T-helper 2 cell (primary cell): ENCODE measurements at places on chromosomes 1 and 21.
A peak's percentile ranks its signal among the peaks of the same experiment; 100 is the strongest.

DNA sequence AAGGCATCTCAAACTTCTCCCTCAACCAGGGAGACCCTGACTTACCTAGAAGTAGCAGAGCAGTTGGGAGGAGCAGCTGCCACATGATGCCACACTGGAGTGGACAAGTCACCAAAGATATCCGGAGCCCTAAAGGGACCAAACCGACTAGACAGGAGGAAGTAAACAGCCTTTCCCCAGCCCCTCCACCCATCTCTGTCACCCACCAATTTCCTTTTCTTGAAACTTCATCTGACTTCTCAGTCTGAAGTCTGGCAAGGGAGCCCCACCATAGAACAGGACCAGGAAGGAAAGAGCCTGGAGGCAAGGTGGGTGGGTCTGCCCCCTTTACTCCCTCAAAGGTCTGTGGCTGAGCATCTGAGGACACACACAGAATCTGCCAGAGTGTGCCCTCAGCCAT is at the start of gene FCGR3A:
FCGR3A (minus strand) TSS at position 167 of the 400 bp plus-strand sequence; CDS start at position 85, 82 bp downstream.
- DNase-seq = no peak

GRCh38 chr1:51071291-51072042 is 30.6 kb upstream of the C1orf185 start:
- no peak for DNase-seq

- DNase-seq = no peak
Measured at GRCh38 chr1:88463401-88463985, 220.6 kb upstream of the PKN2 start.

- no peak for DNase-seq
Measured at GRCh38 chr1:204361341-204361771, 1.6 kb upstream of the PLEKHA6 start.

DNA sequence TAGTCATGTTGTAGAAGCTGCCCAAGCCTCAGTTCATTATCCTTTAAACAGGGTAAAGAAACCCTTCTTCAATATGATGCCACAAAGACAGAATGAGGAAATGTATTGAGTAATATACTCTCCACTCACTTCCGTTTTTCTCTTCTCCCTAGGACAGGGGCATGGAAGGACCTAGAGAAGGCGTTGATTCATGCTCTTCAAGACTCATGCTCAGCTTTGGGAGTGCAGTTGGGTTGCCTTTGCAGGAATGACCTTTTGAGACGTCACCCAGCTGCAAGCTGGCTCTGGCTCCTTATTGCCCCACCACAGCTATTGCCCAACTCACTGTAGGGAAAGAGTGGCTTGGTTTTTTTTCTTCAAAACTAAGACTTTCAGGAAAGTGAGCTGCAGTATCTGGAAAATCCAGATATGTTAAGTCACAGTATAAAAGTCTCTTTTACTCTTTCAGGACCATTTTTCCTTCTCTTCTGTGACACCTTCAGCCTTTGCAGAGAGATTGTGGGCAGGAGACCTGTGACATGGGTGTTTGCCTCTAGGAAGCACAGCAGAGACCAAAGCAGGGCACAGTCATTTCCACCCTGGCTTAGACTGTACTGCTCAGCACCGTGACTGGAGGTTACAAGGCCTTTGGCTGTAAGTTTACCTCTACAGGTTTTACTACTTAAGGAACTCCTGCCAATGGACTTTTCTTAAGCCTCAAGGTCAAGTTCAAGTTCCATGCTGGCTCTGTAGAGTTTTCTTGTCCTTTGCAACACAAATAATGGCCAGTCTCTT is 39.5 kb downstream of the XCL2 start:
- no peak for DNase-seq

DNA sequence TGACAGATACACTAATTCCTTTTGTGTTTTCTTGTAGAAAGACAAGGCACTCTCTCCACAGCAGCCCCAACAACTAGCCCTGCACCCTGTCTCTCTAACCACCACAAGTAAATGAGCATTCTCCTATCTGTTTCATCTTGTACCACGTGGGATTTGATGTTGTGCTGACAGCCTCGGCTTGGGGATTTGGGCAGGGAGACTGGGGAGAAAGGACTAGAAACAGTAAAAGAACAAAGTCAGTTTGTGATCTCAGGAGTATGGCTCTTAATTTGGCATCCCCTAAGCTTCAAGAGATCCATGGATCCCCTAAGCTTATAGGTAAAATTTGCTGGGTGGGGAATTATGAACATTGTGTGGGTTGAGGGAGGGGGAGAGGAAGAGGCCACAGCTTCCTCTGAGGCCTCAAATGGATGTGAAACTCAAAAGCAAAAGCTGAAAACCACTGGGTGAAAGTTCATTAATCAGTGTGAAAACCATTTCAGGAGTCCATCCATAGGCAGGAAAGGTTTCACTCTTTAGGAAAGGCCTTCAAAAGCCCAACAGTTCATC is 3.1 kb downstream of the C1orf162 start:
- DNase-seq = peak; percentile 48

- DNase-seq = no peak
Measured at GRCh38 chr1:95653618-95654017, 419.6 kb downstream of the RWDD3 start.

DNA sequence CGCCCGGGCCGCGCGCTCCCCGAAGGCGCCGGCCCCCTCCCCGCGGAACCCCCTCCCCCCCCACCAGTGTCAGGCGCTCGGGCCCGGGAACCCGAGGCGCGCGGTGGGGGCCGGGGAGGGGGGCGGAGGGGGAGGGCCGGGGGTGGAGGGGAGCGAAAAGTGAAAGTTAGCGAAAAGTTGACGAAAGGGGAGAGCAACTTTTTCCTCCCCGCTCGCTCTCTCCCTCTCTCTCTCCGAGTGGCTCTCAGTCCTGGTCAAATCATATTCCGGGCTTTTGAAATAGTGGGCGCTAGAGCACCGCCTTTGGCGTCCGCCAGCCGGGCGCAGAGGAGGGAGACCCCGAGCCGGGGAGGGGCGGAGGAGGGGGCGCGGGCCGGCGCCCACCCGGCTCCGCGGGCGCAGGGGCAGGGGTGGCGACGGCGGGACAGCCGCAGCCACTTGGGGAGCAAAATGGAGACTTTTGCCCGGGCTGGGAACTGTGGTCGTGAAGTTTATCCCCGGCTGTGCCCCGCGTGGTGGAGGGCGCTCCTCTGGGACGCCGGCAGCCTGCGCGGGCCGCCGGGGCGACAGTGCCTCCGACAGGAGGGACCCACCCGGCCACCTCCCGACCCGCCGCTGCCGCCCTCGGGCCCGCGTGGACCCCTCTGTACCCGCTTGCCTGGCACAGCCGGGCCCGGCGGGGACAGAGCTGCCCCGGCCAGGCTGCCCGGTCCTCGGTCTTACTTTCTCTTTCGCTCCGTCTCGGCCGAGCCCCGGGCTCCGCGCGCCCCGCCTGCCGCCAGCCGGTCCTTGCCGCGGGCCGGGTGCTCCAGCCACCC is 697 bp downstream of the PRDM16 start:
- no peak for DNase-seq

GRCh38 chr1:203612932-203613682 is 13.5 kb upstream of the ATP2B4 start:
- no peak for DNase-seq

DNA sequence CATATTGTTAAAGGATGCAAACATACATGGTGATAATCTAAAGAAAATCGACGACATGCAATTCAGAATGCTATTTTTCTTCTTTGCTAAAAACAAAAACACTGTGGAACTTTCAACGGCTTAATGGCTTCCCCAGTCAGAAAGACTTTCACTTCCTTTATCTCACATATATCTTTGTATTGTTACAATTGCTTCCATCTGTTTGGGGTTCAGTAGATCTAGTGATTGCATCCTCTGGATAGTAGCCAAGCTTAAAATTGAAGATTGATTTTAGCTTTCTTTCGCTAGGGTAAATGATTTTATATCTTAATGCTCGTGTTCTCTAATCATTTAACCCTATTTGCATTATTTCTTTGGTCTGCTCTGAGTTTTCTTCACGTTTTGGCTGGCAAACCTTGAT is 31.8 kb upstream of the ADAMTS1 start:
- no peak for DNase-seq

- no peak for DNase-seq
Measured at GRCh38 chr1:38917337-38917736, 24.3 kb downstream of the RHBDL2 start.

GRCh38 chr1:226736908-226737818 is 1.9 kb downstream of the ITPKB start:
- peak; percentile 49 for DNase-seq

DNA sequence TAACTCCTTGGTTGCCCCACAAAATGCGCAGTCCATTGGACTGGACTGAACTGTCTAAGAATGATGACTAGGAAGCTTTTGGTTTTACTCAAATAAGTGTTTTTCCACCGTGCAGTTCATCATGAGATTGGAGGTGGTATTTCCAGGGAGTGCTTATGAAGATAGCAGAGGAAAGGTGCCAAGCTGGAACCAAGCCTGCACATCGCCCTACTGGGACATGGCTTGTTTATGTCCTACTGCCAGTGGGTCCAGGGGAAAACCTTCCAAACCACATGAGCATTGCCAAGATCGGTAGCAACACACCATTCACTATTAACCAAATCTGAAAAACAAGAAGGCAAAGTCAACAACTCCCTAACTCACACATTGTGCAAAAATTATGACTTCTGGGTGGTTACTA is 54.7 kb upstream of the DSCAM start:
- no peak for DNase-seq

DNA sequence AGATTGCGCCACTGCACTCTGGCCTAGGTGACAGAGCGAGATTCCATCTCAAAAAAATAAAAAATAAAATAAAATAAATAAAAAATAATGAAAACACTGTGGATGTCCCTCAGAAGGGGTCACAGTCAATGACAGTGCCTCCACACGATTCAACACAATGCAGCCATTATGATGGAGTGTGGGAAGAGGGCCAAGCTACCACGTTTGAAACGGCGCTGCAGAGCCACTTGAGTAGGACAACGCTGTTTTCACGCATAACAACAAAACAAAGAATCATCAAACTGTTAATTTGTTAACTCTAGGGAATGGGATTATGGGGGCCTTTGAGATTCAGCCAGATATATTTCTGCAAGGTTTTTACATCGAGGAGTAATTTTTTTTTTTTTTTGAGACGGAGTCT is 36.5 kb downstream of the NKAIN1 start:
- no peak for DNase-seq

- no peak for DNase-seq
Measured at GRCh38 chr1:152053375-152053774, 16.6 kb upstream of the S100A11 start.

DNA sequence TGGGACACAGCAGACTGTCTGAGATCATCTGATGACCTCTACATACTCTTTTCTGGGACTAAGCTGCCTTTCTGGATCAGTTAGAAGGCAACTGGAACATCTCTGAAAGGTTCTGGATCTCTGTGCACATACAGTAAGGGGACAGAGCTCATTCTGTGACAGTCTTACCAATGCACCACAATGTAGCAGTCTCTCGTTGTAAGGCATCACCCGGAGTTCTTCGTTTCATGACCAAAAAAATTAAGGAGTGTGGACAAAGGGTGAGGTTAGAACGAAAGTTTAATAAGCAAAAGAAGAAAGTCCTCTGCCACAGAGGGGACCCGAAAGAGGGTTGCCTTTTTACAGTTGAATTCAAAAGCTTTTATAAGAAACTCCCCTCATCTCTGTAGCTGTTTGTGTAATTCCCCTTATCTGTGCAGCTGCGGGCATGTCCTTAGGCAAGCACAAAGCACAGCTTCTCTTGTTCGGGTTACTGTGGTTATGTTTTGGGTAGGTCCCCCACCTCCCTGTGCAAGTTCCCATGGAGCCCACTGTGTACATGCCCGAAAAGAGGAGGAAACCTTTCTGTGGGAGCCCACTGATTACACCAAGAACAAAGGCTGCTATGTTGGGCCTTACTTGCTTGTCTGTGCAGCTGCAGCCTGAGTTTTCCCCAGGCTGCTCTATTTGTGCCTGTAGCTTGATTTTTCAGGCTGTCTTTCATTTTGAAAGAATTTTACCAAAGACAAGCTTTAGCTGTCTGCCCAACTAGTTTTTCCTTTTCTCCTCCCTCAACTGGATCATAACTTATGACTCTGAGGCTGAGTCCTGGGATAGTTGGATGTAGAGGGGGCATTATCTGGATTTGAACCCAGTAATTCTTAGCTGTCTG is 53.1 kb upstream of the CACNA1E start:
- no peak for DNase-seq

DNA sequence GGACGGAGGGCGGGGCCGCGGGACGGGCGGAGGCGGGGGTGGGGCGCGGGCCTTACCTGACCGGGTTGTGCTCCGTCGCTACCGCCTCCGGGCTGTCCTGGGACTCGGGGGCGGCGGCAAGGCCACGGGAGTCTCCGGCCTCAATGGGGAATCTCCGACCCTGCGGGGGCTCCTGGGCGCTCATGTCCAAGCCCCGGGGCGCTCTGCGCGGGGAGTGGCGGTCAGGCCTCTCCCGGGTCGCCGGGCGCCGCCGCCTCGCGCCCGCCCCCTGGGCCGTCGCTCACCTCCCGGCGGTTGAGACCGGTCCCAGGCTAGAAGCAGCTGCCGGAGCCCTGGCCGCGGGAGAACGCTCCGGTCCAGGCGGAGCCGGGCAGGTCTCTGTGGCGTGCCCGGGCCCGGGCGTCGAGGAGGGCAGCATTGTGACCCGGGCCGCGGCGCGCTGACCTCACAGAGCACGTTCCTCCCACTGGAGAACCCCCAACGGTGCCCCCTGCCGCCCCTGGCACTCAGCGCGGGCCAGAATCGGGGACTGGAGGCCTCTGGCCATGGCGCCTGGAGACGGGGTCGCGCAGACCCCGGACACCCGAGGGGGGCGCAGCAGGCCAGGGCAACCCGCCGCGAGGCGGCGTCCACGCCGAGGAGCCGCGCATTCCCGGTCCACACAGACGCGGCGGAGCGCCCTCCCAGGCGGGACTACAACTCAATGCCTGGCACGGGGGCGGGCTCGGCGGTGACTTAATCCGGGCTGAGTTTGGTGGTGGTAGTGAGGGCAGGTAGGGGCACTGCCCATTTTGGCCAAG is 411 bp downstream of the FAM229A start:
- DNase-seq = no peak

DNA sequence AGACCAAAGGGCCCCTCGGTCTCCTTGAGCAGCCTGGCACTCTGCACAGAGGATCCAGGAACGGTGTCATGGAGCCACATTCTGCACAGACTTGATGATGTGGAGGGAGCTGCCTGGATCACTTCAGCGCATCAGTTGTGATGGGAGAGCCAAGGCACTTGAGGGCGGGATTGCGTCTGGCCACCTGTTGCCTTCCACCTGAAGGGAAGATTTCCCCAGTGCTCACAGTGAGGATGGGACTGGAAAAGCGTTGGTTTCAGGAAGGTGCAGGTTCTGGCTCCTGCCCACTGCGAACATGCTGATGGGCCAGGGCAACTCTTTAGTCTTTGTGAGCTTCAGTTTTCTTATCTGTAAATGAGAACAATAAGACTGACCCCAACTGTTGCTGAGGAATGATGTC is 2.6 kb downstream of the RER1 start:
- DNase-seq = no peak

GRCh38 chr1:151164732-151165280 is 896 bp downstream of the LYSMD1 start:
- DNase-seq = no peak

GRCh38 chr1:235588916-235589515 is 60.6 kb downstream of the GNG4 start:
- DNase-seq = no peak
